Type B pancreatic cell (in vitro differentiated cells): ENCODE measurements at places on chromosomes 16 and 17. TPM values are rescaled to one million over a fixed set of nuclear protein-coding genes. Genes with fewer than 3 reads are reported as not detected.

DNA sequence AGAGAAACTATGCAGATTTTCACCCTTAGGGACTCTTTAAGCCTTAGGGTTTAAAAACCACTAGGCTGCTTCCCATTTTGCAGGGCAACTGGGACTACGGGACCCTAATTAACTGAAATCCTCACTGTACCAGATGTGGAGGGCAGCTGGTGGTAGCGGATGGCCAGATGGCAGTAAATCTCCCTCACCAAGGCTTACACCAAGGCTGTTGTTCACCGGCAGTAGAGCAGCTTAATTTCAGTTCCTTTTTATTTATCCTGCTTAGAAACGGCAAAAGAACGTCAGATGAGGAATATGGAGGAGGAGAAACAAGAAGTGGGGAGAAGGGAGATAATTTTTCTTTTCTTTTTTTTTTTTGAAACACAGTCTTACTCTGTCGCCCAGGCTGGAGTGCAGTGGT lies 6.5 kb downstream of the ABHD15 start:
- no peak for DNase-seq

GRCh38 chr17:27430882-27431491 lies 25.3 kb upstream of the KSR1 start:
- DNase-seq: no peak

DNA sequence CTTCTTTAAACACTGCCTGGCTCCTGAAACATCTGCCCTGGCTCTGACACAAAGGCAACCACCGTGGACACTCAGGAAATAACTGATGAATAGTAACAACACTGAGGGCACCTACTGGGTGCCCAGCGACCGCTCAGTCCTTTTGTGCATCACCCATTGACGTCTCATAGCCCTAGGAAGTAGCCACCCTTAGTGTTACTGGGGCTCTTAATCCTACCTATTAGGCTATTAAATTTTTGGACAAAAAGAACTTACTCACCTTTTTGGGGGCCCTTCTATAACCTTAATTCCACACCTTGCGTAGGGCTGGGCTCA lies 11.7 kb downstream of the PPL start:
- DNase-seq: no peak

GRCh38 chr17:32917081-32917480 lies 10.9 kb upstream of the TMEM98 start:
- DNase-seq: peak; percentile 20

- no peak for DNase-seq
Observed at GRCh38 chr16:75202069-75202590, 4.8 kb downstream of the CTRB2 start.

- DNase-seq: no peak
Observed at GRCh38 chr16:63361032-63361624, 1324.9 kb upstream of the CDH8 start.

DNA sequence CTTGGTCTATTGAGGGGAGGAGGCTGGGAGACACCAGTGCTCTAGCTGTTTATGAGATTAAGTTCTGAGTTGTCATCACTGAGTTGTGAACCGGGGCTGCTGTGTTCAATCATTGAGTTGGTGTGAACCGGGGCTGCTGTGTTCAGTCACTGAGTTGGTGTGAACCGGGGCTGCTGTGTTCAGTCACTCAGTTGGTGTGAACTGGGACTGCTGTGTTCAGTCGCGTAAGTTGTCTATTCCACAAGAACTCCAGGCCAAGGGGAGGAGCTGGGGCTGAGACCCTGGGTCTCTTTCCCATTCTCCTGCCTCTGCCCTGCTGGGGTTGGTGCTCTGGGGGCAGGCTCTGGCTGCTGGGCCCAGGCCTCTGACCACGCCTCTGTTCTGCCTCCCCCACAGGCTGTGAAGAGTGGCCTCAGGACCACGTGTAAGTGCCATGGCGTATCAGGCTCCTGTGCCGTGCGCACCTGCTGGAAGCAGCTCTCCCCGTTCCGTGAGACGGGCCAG lies 24.5 kb downstream of the WNT9B start:
- DNase-seq: no peak

DNA sequence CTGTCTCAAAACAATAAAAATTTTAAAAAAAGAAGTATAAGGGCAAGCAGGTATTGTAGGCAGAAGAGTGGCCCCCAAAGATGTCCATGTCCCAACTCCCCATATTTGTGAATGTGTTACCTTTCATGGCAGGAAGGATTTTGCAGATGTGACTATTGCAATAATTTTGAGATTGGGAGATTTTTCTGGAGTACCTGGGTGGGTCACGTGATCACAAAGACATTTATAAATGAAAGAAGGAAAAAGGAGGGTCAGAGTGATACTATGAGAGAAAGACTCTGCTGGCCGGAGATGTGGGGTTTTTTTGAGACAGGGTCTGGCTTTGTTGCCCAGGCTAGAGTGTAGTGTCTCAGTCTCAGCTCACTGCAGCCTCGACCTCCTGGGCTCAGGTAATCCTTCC lies 27.4 kb upstream of the PAFAH1B1 start:
- no peak for DNase-seq

DNA sequence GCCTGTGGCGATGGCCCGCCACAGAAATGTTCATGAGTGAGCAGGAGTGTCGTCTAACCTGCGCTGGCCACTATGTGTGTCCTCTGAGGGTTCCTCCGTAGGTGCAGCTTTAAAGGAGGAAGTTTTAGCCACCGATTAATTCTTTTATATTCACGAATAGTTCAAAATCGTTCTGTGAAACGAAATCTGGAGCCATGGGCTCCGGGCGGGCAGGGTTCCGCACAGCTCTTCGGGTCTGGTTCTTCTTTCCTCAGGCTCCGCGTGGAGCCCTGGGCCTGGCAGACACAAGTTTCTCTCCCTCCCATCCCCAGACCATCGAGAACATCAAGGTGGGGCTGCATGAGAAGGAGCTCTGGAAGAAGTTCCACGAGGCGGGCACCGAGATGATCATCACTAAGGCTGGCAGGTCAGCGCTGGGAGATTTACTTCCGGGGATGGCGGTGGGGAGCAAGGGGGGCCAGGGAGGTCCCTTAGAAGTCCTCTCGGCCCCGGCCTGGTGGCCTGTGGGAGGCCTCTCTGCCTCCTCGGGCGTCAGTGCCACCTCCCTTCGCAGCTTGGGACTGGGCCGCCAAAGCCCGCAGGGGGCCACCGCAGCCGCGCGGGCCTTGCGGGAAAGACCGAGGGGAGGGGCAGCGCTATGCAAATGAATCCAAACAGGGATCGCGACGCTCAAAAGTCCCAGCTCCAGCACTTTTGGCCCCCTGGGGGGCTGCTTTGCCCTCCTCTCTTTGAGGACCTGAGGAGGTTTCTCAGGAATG lies 5.2 kb downstream of the TBX4 start:
- peak; percentile 64 for DNase-seq

DNA sequence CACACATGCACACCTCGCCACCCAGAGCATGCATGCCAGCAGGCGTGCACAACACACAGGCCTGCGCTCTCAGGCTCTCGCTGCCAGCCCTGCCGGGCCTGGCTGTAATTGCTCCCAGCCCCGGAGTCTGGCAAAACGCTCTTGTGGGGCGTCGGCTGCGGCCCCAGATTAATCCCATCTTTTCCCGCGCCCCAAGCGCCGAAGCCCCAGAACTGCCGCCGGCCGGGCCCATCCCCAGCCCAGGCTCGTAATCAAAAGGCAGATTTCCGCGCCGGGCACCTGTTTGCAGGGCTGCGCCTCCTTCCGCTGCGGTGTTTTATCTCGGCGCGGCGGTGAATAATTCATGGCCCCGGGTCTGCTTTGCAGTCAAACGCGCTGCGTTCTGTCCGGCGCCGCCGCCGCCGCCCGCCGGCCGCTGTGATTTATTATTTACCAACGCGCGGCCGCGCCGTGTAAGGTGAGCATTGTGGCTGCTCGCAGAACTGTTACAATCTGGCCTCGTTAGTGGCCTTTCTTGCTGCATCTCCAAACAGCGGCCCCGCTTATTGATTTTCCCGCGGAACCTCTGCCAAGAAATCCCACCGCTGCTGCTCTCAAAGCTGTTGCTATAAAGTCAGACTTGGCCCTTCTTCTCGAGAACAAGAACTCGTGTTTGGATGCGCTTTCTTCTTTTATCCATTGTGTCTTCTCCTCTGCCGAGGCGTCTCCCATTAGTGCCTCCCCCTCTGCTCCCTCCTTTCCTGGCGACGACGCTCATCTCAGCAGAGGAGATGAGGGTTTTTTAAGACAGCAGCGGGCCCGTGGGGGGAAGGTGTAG lies 126.1 kb downstream of the IRX5 start:
- DNase-seq: peak; percentile 76

DNA sequence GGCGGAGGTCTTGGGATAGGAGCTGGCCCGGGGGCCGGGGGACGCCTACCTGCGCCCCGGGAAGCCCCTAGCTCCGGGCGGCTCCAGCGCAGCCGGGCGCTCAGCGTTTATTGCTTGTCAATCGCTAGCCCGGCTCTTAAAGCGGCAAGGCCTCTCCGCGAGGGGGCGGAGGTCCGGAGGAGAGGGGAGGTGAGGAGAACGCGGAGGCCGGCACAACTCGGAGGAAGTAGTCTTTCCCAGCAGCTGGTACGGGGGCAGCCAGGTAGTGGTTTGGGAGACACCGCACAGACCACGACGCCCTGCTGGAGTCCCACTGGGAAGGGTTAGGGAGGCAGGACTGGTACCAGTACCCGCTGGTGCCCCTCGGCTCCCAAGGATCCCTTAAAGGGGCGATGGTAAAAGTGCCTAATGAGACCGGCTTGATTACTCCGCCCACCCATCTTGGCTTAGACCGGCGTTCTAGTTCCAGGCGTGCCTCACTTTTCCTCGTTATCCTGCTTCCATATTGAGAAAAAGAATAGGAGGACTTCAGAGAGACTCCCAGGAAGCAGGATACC lies at the start of gene MPP2:
Gene MPP2 (minus strand): TSS at position 112 of the 557 bp plus-strand sequence. CDS start 3,076 bp downstream, outside the sequence.
- peak; percentile 88 for DNase-seq

DNA sequence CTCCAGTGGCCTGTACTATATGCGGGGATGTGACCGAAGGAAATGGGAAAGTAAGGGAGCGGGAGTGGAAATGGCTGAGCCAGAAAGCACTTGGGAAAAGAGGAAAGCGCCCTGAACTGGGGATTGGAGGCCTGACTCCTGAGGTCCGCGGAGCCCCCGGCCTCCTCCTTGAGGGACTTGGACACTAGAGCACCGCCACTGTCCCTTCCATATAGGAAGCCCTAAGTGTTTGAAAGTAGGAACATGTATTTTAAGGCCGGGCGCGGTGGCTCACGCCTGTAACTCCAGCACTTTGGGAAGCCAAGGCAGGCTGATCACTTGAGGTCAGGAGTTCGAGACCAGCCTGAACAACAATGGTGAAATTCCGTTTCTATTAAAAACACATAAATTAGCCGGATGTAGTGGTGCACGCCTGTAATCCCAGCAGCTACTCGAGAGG lies 530 bp upstream of the ZDHHC7 start:
- no peak for DNase-seq

Gene HSBP1
- total RNA-seq: 139 and 226 TPM in 2 replicates

Gene ABCA6
- 0.36 and 0.48 TPM in 2 replicates for total RNA-seq

Gene TGFB1I1
- total RNA-seq: 5.0 and 25.6 TPM in 2 replicates

Gene SPEM3
- not detected in 2 replicates for total RNA-seq
